ENCODE measurements at places on chromosomes 12 and 14.

DNA sequence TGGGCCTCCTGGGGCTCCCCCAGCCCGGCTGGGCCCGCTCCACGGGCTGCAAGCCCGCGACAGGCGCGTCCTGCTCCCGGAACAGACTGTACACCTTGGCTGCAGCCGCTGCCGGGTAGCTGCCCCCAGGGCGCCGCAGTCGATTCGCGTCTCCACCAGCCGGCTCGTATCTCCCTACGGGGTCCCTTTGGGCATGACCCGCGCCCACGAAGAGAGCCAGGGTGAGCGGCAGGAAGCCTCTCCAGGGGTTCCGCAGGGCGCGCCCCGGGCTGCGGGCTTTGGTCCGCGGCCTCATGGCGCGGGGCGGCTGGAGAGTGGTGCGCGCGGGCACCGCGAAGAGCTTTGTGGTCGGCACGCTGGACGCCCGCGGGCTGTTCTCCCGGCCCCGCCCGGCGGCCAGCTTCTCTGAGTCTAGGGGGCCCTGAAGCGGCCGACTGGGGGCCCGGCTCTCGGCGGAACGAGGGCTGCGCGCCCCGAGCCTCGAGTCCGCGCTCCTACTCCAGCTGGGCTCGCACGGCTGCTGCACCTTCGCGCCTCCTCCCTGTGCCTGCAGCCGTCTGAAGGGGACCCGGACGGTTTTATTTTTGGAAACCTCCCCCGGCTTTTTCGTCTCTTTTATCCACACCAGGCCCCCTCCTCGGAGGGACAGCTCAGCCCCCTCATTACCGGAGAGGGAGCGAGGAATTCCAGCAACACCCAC is at the start of gene LTBP2:
Gene LTBP2, minus strand, starts transcription at position 588 of the 700 bp plus-strand sequence. Its CDS starts 293 bp downstream, at position 295.
- no peak for DNase-seq

GRCh38 chr12:65362234-65363031 is 84.0 kb downstream of the MSRB3 start:
- no peak for DNase-seq

DNA sequence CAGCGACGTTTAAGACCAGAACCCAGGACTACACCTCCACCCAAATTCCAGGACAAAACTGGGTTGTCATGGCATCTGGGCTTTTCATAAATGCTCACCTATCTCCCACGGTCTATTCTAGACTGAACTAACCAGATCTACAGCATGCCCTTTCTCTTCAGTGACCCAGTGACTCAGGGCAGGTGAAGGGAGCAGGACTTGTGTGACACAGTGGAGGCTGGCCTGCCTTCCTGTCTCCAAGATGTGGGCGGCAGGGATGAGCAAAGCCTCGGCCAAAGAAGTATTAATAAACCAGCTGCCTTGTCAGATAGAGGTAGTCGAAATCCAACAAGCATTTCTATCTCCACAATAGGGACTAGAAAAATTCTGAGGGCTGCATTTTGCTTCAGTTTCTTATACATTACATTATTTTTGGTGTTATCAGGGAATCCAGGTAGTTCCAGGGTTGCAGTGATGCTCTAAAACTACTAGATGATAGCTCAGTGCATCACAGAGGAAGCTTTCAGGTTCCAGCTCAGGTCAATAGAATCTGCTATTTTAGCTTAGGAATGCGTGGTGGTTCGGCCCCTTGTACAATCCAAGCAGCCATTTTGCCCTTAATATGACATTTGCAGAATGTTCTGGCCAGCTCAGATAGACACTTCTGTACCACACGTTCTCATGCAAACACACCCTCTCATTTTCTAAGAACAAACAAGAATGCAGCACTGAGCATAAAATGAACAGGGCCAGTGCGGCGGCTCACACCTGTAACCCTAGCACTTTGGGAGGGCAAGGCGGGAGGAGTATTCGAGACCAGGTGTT is 4.2 kb upstream of the GLRX5 start:
- DNase-seq, result no peak

- DNase-seq, result no peak
Observed at GRCh38 chr12:12715459-12716150, 1.6 kb upstream of the CDKN1B start.

- DNase-seq, result no peak
Observed at GRCh38 chr14:32934073-32934880, 4.4 kb upstream of the NPAS3 start.

DNA sequence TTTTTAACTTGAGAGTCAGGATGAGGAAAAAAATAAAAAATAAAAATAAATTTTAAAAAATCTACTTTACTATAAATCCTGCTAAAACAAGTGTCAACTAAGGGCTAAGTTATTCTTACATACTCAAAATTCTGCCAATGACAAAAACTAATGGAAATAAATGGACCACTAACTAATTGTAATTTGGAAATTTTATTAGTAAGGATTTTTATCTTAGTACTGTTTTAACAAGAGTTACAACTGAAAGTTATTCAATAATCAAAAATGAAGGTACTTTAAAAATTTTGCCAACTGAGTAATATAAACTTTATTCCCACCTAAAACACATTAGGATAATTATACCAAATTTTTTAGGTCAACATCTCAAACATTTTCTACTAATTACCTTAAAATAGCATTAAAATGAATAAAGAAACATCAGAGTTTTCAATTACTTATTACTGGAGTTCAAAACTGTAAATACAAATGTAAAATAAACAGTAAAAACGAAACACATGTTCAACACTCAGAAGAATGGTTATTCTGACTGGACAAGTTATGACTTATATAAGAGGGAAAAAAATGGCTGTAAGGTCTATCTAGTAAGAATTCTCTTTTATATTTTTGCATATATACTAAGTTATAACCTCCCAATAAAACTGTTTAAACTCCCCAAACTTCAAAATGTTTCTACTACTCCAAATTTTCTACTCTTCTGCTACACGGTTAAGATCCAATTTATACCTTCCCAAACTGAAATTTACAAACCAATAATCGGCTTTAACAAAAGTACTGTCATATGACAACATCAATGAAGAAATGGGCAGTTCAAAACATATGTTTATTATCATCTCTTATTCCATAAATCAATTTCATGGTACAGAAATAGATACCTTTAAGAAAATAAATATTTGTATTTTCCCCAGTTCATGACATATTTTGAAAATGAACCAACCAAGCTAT is 2.7 kb downstream of the HECTD1 start:
- no peak for DNase-seq

- no peak for DNase-seq
Observed at GRCh38 chr12:12505544-12506495, 56.8 kb downstream of the DUSP16 start.

GRCh38 chr12:13223941-13224340 is 27.4 kb downstream of the EMP1 start:
- DNase-seq, result no peak

- DNase-seq, result no peak
Observed at GRCh38 chr12:22803725-22804124, 178.8 kb downstream of the ETNK1 start.

GRCh38 chr12:31118347-31119191 is 44.9 kb downstream of the DDX11 start:
- no peak for DNase-seq

DNA sequence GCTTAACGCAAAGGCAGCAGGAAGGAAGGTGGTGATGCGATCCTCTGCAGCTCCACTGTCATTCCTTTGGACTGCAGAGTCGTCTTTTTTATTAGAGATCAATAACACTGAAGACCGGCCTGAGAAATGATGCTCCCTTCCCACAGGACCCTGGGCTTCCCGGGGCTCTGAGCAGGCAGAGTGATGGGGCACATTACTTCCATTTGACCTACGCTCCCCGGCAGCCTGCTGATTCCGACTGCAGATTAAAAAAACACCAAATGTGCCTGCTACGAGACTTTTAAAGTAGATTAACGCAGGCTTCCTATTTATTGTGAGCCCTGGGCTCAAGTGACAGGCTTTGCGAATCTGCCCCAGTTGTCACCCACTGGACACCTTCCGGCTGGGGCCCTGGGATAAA is 37.5 kb downstream of the KCNA1 start:
- no peak for DNase-seq

DNA sequence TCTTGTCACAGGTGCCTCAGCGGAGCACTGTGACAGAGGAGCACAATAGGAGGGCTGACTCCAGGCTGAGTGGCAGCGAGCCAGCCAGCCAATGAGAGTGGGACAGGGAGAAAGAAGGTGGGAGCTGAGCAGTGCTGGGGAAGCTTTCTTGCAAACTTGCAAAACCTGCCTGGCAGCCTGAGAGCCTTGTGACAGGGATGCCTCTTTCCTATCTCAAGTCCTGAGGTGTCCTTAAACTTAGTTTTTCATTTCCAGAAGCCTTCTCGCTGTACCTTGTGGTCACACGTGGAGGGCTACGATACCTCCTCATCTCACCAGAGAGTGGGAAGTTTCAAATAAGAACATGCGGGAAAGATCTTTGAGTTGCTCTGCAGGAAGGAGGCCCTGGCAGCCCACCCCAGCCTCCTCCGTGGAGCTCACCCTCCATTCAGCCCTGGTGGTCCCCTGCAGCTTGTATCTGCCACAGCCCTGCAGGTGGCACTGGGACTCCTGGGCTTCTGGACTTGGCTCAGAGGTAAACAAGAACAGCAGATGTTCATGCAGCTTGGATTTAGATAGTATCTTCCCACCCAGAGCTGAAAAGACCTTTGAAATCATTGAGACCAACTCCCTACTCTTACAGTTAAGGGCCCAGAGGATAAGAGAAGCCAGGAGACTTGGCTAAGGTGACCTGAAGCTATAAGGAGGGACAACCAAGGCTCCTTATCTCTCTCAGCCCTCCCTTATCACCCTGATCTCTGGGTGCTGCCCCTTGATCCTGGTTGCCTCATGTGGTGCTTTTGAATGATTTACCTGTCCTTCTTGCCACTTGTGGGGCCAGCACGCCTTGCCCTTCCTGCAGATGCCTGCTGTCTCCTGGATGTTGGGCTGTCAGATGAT is 153.5 kb upstream of the MAX start:
- DNase-seq, result no peak

DNA sequence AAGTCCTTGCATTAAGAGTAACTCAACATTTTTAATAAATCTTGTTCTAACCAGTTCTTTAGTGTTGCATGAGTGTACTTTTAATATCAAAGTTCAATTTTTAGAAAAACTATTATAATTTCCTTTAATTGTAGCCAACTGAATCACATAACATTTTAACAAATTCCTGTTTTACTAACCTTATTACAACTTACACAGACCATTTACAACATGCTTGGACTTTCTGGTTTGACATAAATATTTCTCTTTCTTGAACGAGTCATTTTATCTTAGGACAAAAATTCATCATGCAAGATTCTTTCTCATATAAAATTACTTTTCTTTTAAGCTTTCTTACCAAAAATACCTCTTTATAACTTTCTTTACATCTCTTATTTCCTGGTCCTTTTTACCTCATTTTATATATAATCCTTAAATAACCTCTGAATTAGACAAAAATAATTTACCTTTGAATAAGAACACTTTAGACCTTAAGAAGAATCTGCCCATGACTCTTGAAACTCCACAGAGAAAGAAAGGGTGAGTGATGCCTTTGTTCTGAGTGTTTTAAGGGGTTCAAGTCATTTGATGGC is 3.9 kb downstream of the SLCO1A2 start:
- no peak for DNase-seq

- no peak for DNase-seq
Observed at GRCh38 chr14:75406102-75406501, 21.7 kb upstream of the JDP2 start.

DNA sequence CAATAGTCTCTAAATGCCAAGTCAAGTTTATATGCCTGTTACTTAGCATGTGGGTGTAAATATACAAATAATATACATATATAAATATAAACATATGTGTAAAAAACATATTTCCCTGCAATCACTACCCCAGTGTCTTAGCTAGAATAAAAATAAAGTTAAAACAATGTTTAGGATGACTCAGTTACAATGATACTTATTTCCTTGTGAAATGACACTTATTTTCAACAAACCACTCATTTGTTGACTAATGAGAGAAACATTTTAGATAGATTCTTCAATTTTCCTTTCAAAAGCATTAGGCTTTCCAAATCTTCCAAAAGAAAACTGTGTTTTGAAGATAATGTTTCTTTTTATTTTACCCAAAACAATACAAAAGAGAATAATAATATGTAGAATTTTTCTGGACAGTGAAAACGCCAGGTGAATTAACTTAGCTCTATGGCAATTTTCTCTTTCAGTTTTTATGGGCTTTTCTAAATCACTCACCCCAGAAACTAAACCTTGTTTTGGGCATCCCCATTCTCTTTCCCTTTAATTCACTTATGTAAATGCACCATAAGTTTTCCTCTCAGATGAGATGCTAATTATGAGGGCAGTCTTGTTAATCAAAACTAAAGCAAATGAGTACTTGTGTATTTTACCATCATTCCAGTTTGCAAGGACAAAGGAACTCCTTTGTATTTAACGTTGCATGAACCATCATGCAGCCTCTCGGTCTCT is 465.9 kb downstream of the BCAT1 start:
- no peak for DNase-seq

DNA sequence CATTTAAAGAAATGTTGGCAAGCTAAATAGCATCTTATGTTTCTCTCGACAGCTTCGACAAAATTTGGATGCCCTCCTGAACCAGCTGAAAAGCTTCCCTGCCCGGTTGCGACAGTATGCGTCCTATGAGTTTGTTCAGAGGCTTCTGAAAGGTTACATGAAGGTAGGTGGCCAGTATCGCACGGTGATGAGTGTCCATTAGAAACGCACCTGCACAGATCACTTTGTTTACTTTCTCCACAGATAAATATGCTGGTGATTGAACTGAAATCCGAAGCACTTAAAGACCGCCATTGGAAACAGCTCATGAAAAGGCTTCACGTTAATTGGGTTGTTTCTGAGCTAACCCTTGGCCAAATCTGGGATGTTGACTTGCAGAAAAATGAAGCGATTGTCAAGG is 36.5 kb downstream of the DYNC1H1 start:
- no peak for DNase-seq

DNA sequence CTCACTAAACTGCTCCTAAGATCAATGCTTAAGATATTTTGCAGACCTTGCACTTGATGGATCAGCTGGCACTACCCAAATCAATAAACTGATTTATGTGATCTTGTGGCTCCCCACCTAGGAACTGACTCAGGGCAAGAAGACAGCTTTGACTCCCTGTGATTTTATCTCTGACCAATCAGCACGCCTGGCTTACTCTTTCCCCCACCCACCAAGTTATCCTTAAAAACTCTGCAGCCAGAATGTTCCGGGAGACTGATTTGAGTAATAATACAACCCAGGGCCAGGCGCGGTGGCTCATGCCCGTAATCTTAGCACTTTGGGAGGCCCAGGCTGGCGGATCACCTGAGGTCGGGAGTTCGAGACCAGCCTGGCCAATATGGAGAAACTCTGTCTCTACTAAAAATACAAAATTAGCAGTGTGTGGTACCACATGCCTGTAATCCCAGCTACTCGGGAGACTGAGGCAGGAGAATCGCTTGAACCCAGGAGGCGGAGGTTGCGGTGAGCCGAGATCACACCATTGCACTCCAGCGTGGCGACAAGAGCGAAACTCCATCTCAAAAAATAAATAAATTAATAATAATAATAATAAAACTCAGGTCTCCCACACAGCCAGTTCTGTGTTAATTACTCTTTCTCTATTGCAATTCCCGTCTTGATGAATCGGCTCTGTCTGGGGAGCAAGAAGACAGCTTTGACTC is 12.0 kb downstream of the MORN3 start:
- DNase-seq, result no peak

- no peak for DNase-seq
Observed at GRCh38 chr14:78863143-78863542, 693.0 kb downstream of the NRXN3 start.
